ENCODE measurements at places on chromosomes 11 and 22.

DNA sequence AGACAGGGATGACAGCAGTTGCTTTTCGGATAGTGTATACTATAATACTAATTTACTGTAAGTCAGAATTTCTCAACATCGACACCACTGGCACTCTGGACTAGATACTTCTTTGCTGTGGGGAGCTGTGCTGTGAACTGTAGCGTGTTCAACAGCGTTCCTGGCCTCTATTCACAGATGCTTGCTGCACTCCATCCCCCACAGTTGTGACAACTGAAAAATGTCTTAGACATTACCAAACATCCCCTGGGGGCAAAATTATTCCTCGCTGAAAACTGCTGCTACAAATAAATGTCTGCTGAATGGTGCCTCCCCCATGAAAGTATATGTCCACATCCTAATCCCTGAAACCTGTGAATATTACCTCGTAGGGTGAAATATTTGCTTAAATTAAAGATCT lies 7.5 kb upstream of the SLC15A3 start:
- no peak for DNase-seq

- DNase-seq = no peak
Observed at GRCh38 chr22:25728071-25728470, 13.9 kb upstream of the MYO18B start.

- no peak for DNase-seq
Observed at GRCh38 chr22:20865331-20865730, 6.5 kb downstream of the SNAP29 start.

DNA sequence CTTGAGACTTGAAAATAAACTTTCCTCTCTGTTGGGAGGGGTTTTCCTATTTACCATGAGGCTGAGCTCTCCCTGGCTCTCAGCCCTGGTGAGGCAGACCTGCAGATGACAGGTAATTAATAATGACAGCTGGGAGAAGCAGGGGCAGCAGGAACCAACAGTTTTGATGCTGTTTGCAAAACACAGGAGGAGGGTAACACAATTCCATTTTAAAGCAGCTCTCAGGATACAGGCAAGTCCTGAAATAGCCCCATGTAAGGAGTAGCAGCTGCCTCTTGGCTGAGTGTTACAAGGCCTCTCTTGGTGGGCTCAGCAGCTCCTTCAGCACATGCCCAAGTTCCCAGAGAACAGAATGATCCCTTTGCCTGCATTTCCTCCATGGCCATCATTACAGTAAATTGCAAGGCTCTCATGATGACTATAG lies 13.3 kb downstream of the PARVA start:
- no peak for DNase-seq

DNA sequence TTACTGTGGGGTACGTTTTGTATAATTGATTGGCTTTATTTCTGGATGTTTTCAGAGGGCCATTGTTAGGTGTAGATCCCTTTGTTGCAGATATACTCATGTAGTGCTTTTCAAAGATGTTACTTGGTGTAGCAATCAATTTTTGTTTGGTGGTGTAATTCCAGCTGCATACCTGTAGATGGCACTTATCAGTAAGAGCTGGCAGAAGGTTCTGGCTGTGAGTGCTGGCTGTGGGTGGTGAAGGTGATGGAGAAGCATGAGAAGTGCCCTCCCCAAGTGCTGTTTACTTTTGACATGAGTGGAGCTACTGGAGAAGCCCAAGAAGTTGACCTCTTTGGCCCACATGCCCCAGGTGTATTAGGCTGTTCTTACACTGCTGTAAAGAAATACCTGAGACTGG lies 1074.9 kb downstream of the FAM181B start:
- DNase-seq = no peak

DNA sequence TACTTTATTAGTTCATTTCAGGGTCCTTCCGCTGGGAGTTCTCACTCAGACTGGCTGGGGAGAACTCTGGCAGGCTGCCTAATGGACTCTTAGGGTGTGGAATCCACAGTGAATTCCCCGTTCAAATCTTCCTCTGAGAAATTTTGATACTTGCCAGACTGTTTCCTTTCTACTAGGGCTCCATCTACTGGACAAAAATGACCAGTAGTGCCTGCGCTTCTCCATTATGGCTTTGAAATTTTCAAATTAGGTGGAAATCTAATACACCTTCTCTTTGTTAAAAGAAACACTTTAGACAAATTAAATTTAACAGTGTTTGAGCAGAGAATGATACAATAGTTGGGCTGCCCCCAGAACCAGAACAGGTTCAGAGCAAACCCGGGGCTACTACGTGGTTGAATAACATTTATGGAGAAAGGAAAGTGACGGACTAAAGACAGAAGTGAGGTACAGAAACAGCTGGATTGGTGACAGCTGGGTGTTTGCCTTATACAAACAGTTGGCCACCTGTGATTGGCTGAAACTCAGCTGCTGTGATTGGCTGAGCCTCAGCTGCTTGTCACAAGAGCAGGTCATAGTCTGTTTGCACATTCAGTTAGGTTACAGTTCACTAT lies 52.9 kb upstream of the FDX1 start:
- peak; percentile 40 for DNase-seq

DNA sequence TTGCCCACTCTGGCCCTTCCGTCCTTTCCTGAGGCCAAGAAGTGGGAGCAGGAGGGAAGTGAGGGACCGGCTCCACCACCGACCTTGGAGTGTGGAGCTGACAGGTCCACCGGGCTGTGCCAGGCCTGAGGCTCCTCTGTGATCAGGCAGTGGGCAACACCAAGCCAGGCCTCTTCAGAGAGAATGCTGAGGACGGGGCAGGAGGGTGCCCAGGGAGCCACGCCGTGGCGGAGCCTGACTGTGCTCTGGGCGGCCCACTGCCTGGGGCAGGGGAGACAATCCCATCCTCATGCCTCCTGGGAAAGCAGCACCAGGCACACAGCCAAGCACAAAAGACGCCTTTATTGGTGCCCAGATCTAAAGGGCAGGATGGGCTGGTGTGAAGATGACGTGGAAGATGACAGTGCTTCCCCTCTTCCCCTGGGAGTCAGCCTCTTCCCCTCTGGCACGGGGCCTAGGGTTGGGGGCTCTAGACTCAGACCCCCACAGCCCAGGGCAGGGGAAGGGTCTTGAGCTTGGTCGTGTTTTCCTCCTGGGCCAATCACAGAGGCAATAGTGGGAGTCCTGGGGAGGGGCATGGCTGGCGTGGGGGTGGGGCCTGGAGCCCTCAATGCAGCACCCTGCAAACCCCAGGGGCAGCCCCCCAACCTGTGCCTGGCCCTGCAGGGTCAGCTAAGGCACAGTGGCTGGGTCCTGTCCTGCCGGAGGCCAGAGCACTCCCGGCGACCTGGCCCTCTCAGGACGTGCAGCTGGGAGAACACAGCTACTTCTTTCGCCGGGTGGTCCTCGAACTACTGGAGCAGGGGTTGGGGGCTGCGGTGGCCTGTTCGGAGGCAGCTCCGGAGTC lies 4.7 kb downstream of the LMF2 start:
- DNase-seq = no peak

- DNase-seq = peak; percentile 53
Observed at GRCh38 chr22:21102659-21103267, 57.0 kb downstream of the LRRC74B start.
